ENCODE measurements at places on chromosomes 5 and 9.

- DNase-seq, result no peak
Observed at GRCh38 chr5:107806705-107807104, 136.0 kb upstream of the EFNA5 start.

- DNase-seq, result no peak
Observed at GRCh38 chr9:76571288-76571687, 112.3 kb downstream of the GCNT1 start.

- no peak for DNase-seq
Observed at GRCh38 chr5:57411982-57412381, 70.6 kb downstream of the ACTBL2 start.

GRCh38 chr5:62935660-62936059, 357.0 kb downstream of the LRRC70 start:
- DNase-seq, result no peak

- DNase-seq, result no peak
Observed at GRCh38 chr9:93465855-93466254, 12.5 kb upstream of the FAM120AOS start.

DNA sequence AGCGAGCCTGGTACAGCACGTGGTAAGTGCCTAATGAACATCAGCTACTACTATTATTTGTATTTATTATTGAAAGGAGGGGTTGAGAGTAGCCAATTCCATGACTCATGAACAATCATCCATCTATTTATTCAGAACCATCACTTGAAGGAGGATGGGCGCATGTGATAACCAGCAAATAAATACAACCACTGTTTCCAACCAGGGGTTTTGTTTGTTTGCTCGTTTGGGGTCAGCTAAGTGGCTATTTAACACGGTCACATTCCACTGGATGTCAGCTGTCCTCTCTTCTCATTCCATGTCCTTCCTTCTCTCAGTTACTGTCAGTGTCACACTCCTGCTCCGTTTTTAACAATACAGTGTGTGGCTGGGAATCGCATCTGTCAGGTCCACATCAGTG, 8.6 kb downstream of the RAPGEF1 start:
- DNase-seq, result no peak

GRCh38 chr9:135321580-135321979, 158.0 kb upstream of the PPP1R26 start:
- DNase-seq, result no peak

DNA sequence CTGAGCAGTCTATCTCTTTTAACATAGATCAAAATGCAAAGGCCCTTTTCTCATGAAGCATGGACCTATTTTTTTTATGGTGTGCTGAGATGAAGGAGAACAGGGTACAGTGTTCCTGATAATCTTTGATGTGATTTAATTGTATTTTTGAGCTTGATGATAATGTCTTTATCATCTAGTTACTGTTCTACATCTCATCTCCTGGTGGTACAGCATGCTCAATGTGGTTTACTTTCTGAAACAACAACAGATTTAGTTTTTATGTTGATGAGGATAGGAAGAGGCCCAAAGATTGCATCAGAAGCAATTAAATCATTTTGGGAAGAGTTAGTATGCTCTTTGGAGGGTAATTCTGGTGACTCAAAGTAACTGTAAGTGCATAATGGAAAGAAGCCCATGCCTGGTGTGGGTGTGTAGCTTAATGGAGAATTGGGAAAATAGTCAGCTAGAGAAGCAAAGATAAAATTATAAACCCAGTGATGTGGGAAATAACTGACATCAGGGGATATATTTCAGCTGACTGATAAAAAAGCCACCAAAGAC, 123.0 kb upstream of the KCNN2 start:
- no peak for DNase-seq

DNA sequence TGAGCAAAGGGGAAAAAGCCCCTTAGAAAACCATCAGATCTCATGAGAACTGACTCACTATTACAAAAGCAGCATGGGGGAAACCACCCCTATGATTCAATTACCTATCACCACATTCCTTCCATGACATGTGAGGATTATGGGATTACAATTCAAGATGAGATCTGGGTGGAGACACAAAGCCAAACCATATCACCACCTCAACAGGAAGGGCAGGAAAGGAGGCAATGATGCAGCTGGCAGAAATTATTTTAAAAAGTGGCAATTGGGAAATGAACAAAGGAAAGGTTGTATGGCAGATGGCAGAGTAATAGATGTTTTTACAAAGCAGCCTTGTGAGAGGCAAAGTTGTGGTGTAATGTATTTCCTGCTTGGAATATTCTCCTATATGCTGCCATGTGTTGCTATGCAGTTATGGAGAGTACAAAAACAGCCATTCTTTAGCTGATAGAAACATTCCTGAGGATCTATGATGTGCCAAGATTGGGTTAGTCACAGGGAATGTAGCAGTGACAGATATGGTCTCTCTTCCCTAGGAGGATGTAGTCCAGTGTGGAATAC, 138.8 kb downstream of the SMC2 start:
- no peak for DNase-seq

GRCh38 chr5:78771260-78772205, 123.0 kb upstream of the LHFPL2 start:
- DNase-seq, result no peak

DNA sequence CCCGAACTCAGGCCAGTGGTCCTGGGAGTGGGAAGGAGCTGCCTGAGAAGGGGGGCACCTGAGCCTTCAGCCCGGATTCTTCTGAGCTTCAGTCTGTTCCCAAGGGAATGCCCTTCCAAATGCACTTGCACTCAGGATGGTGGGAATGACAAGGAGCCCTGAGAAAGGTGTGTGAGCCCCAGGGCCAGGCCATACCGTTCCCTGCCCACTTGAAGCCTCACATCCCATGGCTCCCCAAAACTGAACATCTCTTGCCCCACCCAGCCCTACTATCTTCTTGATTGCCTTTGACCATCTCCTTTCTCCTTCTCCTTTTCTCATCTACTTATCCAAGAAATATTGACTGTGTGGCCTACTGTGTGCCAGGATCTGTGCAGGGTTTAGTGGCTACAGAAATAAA, 84.4 kb upstream of the HSPA9 start:
- DNase-seq, result no peak

DNA sequence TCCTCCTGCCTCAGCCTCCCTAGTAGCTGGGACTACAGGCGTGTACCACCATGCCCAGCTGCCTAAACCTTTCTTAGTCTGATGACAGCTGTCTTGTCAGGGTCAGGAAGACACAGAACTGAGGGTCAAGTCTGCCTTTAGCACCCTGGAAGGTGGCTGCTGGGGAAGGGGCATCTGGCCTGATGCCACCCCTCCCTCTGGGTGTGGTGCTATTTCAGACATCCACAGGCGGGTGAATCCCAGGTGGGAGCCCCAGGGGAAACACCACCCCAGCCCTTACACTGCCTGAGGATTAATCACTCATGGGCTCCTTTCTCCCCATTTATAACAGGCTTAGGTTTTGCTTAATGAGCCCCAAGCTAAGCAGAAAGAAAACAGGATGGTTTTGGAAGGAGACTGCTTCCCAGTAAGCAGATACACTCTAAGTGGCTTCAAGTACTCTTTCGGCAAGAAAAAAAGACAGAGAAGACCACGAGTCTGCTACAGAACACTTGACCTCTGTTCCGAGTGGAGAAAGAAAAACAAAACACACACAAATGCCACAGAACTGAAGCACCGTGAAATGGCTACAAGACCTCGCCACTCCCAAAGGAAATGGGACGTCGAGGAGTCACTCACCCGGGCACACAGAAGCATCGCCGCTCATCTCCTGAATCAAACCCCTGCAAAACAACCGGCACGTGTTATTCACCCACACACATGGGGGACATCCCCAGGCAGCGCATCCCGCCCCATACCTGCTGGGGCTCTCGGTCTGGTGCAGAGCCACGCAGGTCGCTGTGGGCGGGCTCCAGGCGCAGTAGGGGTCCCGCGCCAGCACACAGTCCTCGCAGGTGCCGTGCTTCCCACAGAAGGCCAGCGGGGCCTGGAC, 62.4 kb downstream of the SECISBP2 start:
- DNase-seq, result no peak

DNA sequence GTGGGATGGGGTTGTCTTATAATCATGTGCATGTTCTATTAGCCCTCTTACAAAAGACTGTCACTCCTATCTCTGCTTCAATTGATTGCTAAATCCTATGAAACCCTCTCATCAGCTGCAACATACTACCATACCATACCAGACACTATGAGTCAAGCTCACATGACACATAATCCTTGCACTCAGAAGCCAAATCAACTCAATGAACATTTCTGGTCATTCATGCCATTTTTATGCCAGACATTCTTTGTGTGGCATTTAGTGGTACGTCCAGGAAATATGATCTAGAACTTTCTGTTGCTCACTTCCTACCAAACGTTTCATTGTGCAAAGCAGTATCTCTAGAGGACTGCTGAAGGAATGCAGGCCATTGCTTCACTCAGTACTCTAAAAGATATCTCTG, 159.2 kb upstream of the GNA14 start:
- no peak for DNase-seq

GRCh38 chr5:58403822-58404433, 56.0 kb downstream of the PLK2 start:
- no peak for DNase-seq

DNA sequence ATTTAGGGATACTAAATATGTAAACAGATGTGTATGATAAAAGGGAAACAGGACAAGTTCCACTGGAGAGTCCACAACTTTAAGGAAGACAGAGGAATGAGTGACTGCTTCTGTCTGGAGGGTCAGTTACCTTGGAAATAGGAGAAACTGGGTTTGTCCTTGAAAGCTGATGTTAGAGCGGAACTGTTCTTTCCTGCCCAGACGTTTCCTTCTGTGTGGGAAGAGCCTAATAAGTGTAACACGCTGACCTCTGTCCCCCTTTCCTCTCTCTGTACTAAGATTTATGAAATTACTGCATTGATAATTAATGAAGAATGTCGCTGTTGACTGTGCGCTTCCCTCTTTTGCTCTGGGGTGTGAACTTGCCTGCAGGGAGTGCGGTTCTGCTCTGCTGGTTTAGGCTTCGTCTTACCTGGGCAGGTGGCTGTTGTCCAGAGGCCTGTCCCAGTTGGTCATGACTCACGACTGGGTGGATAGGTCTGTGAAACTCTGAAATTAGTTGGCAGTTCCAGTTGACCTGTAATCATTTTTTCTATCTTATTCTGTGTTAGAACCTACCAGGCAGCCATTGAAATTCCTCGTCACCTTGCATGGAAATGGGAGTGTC, 126.8 kb downstream of the MTRR start:
- no peak for DNase-seq

GRCh38 chr9:93930070-93930469, 25.1 kb downstream of the BARX1 start:
- DNase-seq, result no peak

- peak; percentile 10 for DNase-seq
Observed at GRCh38 chr9:99488131-99489059, 266.3 kb downstream of the SEC61B start.

GRCh38 chr9:68808338-68808890, 103.4 kb downstream of the PIP5K1B start:
- DNase-seq, result peak; percentile 87

GRCh38 chr5:53326424-53327153, 153.8 kb upstream of the FST start:
- no peak for DNase-seq

- no peak for DNase-seq
Observed at GRCh38 chr5:180130291-180130869, 58.8 kb upstream of the RNF130 start.

DNA sequence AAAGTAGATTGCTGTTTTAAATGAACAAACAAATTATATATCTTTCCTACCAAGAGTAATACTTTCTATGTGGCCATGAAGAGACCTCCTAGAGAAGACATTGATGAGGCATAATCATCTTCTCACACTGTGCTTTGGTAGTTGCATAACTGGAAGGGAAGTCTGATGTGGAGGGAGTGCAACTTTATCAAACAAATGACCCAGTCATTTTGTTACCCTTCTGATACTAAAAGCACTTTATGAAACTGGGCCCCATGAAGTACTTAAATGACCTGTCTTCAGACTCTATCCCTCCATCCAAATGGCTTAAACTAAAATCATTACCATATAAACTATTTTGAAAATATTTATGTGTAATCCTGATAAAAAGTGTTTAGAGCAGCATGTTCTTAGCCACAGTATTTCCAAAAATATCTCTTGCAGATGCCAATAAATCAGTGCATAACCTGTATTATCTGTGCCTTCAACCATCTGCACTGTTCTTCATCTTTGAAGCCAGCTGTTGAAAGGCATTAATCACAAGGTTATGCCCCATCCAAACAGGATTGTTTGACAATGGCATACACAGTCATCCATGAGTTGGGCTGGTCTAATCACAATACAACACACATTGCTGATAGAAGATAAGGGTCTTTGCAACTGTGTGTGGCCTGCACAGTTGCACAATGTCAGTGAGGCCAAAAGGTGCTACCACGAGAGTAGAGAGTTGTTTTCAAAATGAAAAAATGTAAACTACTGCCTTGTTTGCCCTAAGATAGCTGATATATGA, 31.9 kb upstream of the MIER3 start:
- DNase-seq, result no peak

GRCh38 chr9:133113163-133113948, 7.7 kb downstream of the RALGDS start:
- no peak for DNase-seq

GRCh38 chr9:35814106-35814840, 569 bp downstream of the HINT2 start:
- peak; percentile 55 for DNase-seq

- no peak for DNase-seq
Observed at GRCh38 chr9:76985581-76985980, 33.9 kb upstream of the FOXB2 start.

DNA sequence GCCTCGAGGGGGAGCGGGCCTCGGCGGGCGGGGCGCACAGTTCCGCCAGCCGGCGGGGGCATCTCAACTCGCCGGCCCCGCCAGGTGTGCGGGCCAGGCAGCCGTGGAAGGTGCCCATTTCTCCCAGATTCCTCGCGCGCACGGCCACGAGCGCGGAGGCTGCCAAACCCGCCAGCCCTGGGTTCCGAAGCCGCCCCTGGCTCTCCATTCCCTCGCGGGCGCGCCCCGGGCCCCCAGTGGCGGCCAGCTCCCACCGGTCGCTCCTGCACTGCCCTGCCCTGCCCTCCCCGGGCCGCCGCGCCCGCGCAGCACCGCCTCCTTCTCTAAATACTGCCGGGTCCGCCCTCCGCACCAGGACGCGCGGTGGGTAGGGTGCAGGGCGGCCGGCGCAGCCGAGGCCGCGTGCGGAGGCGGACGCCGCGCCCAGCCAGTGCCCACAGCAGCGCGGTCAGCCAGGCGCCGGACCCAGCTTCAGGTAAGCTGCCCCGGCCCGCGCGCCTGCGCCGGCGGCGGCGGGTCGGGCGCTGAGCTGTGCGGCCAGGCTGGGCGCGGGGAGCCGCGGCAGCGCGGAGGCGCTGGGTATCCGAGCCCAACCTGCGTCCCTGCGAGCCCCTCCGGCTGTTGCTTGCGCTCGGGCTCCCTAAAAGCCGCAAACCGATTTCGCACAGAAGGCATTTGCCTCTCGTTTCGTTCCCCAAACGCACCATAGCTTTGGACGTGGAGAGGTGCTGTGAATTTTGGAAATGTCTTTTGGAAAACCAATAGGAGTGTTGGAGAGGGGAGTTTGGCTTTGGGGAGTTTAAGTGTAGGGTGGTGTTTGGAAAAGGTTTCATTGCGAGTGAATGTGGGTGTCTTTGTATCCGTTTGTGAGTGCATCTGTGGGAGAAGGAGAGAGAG, at the start of gene TMEM171:
Gene TMEM171 (plus strand): TSS at position 354 of the 897 bp plus-strand sequence. CDS start 2,799 bp downstream, outside the sequence.
- peak; percentile 18 for DNase-seq

- DNase-seq, result no peak
Observed at GRCh38 chr5:102498271-102499034, at the start of gene SLCO6A1. SLCO6A1 (minus strand) TSS chr5:102499001; CDS start chr5:102498844, 157 bp downstream.

Data from NCI-H2081 (cell line).